ENCODE measurements at places on chromosomes 5 and 9.

- no peak for DNase-seq
- H3K4me3 ChIP-seq = no peak overlapping the region
- no peak overlapping the region for H3K27ac ChIP-seq
- no peaks in the 10 kb centered on the region for H3K36me3 ChIP-seq
- H3K4me1 ChIP-seq = no peaks in the 10 kb centered on the region
These were observed 172.3 kb upstream of the PLPPR1 start for GRCh38 chr9:100856238-100856637.

DNA sequence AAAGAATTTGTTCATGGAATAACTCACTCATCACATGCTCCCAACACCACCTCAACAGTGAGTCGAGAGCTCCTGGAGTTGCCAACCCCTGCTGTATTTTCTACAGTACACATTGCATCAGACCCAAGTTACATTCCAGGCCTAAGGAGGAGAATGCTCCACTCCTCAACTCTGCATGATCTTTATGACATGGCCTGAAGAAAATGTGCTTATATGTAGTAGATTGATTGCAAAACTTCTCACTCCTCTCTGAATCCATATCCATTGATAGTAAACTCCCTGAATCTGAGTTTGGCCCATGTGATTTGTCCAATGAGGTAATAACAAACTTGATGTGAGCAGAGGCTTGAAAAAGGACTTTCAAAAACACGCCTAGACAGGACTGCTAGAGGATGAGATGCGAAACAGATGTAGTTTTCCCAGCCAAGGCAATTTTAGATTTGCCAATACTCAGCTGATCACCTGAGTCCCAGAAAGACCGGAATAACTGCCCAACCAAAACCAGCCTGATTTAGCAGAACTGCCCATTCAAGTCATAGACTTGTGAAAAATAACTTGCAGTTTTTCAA is 29.0 kb upstream of the PAPPA start:
- no peaks in the 10 kb centered on the region for H3K27me3 ChIP-seq
- no peaks in the 10 kb centered on the region for H3K36me3 ChIP-seq
- DNase-seq = no peak
- no peaks in the 10 kb centered on the region for H3K4me1 ChIP-seq

DNA sequence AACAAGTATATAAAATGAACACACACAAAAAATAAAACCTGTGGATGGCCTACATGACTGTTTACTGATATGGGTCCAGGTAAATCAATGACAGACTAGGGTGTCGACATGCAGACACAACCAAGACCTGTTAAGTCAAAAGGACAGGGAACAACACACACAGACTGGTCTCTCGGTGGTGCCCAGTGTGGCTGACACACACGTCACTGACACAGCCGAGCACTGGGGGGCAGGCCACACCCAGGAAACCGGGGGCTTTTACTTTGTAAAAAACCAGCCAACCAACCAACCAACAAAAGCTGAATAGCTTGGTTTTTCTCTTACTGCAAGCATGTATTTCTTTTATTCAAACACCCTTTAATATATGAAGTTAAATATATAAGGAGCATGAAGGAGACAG is 5.0 kb downstream of the FAM163B start:
- H3K4me3 ChIP-seq = no peak overlapping the region
- no peaks in the 10 kb centered on the region for H3K27me3 ChIP-seq
- H3K36me3 ChIP-seq = no peaks in the 10 kb centered on the region
- DNase-seq = no peak
- H3K27ac ChIP-seq = no peak overlapping the region

DNA sequence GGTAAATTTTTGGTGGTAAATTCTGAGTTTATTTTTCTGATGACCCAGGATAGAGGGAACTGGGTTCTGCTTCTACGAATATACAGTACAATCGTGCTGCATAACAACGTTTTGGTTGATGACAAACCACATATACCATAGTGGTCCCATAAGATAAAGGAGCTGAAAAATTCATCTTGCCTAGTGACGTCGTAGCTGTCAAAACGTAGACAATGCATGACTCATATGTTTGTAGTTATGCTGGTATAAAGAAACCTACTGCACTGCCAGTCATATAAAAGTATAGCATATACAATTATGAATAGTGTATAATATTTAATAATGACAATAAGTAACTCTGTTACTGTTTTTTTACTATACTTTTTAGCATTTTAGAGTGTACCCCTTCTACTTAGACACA is 244.0 kb downstream of the GAS1 start:
- no peak overlapping the region for H3K27ac ChIP-seq
- H3K36me3 ChIP-seq = no peaks in the 10 kb centered on the region
- no peaks in the 10 kb centered on the region for H3K27me3 ChIP-seq
- H3K4me1 ChIP-seq = peaks cover 17% of the 10 kb centered on the region
- DNase-seq = no peak

DNA sequence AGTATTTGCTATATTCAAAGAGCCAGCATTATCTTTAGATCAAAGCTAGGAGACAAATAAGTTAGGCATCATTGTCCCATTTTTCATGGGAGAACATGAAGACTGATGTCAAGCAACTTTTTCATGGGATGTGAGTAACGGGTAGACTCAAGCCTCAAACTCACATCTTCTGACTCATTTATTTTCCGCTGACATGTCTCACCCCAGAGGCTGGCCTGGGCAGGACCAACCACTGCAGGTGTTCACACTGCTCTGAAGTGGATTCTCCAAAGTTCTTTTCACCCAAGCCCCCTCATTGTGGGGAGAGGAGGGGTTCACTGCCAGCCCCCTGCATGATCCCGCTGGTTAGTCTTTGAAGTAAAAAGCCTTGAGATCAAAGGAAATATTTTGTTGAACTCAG is 34.9 kb upstream of the BASP1 start:
- H3K27ac ChIP-seq = no peak overlapping the region
- H3K4me3 ChIP-seq = no peak overlapping the region
- peaks cover 6% of the 10 kb centered on the region for H3K4me1 ChIP-seq
- H3K27me3 ChIP-seq = no peaks in the 10 kb centered on the region
- H3K36me3 ChIP-seq = no peaks in the 10 kb centered on the region
- DNase-seq = no peak
